Anterior cingulate cortex (tissue), 58 donors: ENCODE measurements at places on chromosomes 6 and 20.

DNA sequence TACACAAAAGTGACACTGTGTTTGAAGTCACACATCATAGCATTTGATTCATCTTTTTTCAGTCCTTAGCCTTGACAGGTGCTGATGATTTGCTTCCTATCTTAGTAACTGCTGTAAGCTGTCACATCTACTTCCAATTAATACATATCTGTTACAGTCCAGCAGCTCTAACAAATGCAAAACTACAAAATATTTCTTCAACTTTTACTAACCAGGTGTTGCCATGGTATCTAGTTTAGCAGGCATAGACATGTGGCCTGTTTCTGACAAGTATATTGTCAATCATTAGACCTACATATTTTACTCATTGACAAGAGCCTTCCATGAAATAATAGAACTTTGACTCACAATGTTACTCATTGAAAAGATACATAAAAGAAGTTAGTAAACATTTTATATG lies 1159.7 kb downstream of the GRIK2 start:
- DNase-seq, result no peak

DNA sequence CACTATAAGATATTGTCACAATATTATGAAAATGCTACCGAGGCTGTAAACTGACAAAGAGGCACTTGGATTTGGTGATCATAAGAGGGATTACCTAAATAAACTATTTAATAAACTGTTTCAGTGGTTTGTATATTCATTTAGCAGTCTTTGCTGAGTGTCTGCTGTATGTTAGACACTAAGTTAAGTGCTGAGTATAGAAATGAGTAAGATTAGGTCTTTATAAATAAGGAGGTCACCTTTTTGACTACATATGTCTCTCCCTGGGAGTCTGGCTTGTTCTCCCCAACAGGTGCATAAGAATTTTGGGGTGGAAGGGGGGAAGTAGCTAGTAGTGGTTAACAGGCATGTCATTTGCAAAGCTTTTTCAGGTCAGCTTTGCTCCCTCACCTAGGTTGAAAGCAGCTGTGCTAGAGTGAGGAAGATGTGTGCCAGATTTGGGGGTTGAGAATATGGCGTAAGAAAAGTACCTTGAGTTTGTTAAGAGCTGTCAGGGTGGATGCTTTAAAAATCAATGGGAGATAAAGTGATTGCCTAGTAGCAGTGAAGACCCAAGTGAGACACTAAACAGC lies 246.3 kb downstream of the ZFAND3 start:
- DNase-seq, result no peak

DNA sequence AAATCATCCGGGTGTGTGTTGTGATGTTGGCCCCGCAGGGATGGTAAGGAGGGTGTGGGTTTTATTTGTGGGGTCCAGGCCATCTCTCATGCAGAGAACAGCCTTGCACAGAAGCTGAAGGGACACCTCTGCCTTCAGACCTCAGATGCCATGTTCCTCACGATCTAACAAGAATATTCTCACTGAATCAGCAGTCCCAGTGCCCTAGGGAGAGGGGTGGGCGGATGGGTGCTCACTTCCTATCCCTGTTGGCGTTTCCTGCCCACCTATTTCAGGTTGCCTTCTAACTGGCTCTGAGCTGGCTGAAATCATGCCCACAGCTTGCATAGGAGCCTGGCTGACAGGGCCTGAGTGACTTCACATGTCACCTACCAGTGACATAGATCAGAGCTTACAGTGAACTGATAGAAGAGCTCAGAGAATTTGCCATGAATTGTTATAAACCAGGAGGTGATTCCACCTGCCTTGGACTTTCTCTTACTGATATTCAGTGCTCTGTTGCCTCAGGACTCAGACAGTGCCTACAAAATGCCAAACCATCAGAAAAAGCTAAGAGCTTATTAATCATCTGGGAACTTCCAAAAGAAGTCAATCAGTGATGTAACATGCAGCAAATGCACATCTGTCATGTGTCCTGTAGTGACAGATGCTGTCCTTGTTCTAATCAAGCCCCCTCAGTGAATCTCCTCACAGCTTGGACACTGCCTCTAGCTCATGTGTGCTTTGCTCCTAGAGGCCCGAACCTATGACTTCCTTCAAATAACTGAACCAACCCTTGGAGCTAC lies 285.8 kb upstream of the PRND start:
- no peak for DNase-seq

GRCh38 chr6:71034563-71035345 lies 77.9 kb upstream of the B3GAT2 start:
- no peak for DNase-seq

GRCh38 chr6:24662236-24662635 lies 4.5 kb downstream of the TDP2 start:
- no peak for DNase-seq
